Astrocyte (in vitro differentiated cells and primary cell): ENCODE measurements at places on chromosomes 4 and X.

DNA sequence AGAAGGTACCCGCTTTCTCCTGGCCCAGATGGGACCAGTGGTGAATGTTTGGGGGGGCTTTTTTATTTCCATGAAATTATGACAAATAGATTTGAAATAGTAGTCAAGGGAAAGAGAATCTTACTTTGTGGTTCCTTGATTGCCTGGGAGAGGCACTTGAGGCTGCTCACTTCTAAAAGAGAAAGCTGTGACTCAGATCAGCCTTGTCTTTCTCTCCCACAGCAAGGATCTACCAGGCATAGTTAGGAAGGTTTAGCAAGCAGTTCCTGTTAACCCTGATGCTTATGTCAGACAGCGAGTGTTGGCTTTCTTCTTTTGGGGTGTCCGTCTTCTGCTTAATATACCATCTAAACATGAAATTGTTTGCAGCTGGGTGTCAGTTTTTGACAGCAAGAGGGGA lies 114.5 kb downstream of the TSPAN7 start:
- no peak for DNase-seq

DNA sequence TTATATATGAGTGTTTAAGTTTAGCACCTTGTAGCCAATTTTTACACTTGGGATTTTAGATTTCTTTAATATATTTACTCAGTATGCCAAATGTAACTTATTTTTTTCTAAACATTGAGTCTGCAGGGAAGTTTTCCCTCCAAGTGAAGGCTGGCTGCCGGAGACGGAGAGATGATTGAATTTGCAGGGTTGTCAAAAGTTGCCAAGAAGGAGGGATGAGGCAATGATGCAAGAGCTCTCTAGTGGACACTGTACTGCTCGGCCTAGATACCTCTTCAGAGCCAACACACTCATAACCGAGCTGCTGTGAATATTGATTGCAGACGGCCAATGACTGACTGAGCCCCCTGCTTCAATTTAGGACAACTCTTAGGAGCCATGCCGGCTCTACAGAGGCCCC lies 318.6 kb upstream of the CASK start:
- DNase-seq, result no peak

DNA sequence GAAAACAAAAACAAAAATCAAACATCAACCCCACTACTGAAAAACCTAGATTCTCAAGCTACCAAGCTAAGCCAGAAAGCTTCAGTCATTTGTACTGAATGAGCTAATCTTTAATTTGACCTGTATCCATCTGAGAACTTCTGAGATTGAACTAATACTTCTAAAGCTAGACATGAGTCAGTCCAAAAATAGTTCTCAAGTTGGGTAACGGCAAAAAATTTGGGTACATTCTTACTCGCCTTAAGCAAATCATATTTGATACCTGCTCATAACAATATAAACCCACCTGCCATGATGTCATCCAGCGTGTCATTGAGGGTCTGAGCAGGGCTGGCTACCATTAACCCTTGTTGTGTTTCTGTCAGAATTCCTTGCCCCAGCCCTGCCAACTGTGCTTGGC lies 69.7 kb upstream of the COX18 start:
- DNase-seq, result no peak

DNA sequence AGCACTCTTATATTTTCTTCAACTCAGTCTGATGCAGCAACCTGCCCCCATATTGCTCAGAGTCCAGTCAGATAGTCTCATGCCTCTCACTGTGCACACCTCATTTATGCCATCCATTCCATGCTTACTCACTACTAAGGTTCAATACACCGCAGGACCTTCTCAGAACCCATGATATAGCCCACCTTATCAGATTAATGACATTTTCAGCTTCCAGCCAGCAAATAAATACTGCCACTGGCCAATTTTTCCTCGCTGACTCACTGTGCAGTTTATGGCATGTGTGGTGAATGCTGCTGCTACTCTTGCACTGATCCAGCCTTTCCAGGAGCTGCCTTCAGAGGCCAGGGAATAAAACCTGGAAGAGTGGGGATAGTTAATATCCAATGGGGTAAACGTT lies 380.6 kb upstream of the SPOCK3 start:
- DNase-seq, result peak; percentile 39

DNA sequence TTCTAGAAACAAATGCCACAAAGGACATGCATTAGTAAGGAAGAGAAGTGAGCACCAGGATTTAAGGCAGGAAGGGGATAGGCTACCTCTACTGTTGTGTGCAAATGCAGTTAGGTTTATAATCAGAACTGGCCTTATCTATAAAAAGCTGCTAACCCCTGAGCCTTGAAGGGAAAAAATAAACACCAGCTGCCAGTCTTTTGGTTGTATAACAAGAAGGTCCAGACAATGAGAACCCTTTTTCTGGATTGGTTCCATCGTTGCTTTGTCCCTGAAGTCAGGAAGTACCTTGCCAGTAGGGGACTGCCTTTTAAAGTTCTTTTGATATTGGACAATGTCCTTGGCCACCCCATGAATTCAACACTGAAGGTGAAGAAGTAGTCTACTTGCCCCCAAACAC lies 126.7 kb upstream of the OTUD4 start:
- DNase-seq, result no peak

DNA sequence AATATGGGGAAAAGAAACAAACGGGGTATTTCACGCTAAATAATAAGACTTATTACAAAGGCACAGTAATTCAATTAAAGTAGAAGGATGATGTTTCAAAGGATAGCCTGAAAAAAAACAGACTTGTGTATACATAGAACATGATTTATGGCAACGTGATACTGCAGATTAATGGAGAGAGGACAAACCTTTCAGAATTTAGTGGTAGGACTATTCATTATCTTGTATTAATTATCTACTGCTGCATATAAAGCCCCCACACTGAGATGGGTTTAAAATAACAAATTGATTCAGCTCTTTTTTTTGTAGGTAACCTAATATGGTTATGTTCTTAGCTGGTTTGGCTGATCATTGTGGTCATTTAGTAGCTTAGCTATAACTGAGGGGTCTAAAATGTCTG lies 1269.0 kb downstream of the FSTL5 start:
- DNase-seq, result no peak

DNA sequence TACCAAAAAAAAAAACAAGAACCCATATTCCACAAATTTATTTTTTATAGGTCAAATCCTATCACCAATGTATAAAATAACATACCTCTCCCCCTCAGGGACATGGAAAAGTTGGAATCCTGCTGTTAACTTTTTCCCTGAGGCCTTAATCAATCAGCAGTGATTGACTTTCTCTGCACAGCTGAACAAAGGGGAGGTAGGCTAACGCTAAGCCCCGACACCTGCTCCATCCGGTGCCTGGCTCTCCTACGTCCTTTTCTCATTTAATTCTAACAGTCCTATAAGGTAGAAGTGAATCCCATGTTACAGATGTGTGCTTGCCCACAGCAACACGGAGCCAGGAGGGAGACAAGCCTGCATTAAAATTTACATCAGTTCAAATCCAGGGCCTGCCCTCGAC lies 2.8 kb downstream of the CENPU start:
- no peak for DNase-seq

- no peak for DNase-seq
Measured at GRCh38 chrX:137227151-137227550, 193.4 kb upstream of the GPR101 start.

GRCh38 chr4:121233982-121234381 lies 69.9 kb upstream of the TNIP3 start:
- no peak for DNase-seq

DNA sequence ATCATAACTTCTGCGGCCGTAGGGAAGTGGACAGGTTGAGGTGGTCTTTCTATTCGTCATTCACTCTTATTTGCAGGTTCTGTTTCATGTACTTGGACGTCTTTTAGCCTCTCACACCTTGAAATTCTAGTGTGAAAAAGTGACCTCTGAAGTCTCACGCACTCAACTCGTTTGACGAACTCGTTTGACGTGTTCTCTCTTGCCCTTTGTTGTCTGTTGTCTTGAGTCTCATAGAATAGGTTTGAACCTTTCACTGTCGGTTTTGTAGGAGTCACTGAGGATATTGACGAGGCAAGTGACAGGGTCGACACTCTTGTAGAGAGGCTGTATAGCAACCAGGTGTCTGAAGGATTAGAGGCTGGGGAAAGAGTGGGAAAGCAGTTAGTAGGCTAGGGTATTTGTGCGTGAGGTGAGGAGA lies 1.1 kb upstream of the PGRMC2 start:
- DNase-seq, result peak; percentile 51

GRCh38 chr4:39542611-39543012 lies 15.4 kb upstream of the UGDH start:
- no peak for DNase-seq

- no peak for DNase-seq
Measured at GRCh38 chrX:37802028-37802427, 22.2 kb downstream of the CYBB start.

DNA sequence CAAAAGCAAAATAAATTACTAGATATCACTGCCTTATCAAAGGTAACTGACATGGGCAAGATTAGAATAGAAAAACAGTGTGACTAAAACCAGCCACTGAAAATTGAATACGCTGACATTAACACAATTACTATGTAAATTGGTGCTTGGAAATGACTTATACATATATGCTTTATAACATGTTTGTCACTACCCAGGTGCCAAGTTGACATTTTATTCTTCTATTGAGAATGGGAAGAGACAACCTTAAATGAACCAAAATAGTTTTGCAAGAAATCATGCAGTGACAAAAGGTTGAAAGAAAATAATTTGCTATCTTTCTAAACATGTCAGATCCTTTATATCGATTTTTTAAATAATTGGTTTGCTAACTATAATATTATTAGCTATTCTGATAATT lies 510.1 kb downstream of the GALNTL6 start:
- DNase-seq, result no peak

DNA sequence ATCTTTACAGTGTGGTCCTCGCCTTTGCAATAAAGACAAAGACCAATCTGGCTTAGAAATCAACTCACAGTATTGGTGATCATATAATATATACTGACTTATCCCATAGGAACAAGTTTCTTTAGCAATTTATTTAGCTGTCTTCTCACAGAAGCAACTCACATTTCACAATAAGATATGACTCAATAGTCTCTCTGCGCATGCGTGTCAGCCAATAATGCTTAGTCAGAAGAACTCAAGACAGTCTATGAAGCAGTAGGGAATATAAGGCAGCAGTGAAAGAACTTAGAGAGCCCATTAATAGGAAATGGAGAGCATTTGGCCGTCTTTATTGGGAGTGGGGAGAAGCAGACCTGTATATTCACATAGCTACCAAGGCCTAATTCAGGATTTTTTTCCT lies 216.7 kb downstream of the IL13RA2 start:
- peak; percentile 2 for DNase-seq

DNA sequence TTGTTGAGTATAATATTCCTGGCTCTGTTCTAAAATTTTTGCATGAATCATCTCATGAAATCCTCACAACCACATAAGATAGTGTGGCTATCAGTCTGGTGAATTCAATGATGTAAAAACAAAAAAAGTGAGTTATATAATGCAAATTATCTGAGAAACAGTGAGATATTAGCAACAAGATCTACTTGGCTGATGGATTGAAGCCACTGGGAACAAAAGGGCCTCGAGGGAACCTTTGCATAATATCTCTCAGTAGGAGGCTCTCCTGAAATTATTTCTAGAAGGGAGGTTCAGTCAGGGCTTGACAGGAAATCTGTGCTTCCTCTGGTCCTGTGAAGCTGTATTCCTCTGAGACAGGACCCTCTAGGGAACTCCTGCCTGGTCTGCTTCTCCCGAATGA lies 30.1 kb upstream of the NUP54 start:
- peak; percentile 36 for DNase-seq

GRCh38 chr4:6287017-6287788 lies 17.6 kb downstream of the WFS1 start:
- no peak for DNase-seq

DNA sequence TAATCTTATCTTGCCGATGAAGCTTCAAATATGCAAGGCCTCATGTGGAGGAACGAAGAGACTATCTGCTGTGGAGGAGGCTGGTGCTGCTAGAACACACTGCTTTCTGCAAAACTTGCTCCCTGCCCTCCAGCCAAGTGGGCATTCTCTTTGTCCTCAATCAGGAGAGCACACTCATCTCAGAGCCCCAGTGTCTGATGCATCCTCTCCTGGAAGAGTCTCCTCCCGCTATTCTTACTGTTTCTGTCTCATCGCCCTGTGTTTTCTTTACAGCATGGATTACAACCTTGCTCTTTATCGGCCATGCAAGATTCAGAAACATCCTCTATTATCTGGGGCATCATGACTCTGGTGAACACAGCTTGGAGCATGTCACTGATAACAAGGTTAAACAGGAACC lies 68.2 kb upstream of the MTNR1A start:
- DNase-seq, result peak; percentile 10

- DNase-seq, result no peak
Measured at GRCh38 chr4:184664445-184665210, 15.1 kb downstream of the PRIMPOL start.

- peak; percentile 12 for DNase-seq
Measured at GRCh38 chr4:60619531-60620305, 580.4 kb upstream of the ADGRL3 start.

- peak; percentile 99 for DNase-seq
Measured at GRCh38 chr4:154164931-154165839, 326.4 kb downstream of the DCHS2 start.

DNA sequence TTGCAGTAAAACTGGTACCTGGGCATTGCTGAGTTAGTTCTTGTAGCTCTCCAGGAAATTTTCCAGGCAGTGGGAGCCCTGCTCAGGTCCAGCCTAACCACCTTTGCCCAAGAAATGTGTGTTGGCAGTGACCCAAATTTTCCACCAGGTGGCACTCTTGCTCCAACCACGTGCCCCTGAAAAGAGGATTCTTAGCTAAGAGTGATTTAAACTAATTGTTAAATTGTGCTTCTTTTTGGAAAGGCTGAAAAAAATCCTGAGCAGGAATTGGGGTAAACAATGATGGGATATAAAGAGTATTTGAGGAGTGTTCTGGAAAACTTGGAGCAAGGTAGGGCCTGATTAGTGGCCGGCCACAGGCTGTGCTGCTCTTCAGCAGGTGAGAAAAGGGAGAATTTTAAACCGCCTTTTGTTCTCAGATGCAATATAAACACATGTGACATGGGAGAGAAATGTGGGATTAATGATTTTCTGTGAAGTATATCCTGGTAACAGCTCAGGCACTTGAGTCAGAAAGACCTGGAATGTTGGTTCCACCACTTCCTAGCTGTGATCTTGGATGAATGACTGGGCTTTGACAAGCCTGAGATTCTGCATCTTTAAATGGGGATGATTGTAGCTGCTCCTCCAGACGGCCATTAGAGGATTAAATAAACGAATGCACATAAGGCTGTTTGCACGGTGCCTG lies 219.6 kb downstream of the PTTG2 start:
- DNase-seq, result peak; percentile 80

DNA sequence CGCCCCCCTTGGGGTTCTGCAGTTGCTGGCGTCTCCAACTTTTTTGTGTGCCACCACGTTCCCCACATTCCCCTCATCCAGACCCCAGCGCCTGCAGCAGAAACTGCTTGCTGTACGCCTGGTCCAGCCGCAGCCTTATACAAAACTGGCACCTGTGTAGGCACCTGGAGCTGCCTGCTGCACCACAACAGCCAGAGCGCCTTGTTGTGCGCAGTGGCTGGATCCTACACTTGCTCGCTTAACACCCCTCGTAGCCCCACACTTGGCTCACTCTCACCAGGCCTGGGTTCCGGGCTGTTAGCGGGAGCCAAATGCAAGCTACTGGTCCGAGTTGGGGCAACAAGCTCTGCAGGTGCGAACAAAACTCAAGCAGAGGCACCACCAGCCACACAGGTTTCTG lies 136.8 kb downstream of the TECRL start:
- no peak for DNase-seq
